ENCODE measurements at places on chromosomes 4 and X.

- DNase-seq, result no peak
These were observed 284.3 kb downstream of the ARHGAP10 start for GRCh38 chr4:148016063-148016637.

DNA sequence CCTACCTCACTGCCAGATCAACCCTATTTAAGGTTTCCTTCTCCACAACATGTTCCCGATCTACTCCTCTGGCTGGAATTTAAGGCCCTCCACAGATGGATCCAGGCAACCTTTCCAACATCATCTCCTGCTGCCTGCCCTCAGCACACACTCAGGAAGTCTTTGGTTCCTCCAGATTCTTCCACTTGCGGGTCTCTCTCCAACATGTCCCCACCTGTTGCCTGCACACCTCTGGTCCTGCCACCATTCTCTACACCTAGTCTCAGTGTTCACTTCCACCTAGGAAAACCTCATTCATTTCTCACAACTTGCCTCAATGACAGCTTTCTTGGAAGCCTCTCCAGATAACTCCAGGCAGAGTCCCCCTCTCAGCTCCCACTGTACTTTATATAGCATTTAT, 80.1 kb downstream of the RTL5 start:
- no peak for DNase-seq

- DNase-seq, result no peak
These were observed 70.0 kb upstream of the FAM241A start for GRCh38 chr4:112075129-112075753.

DNA sequence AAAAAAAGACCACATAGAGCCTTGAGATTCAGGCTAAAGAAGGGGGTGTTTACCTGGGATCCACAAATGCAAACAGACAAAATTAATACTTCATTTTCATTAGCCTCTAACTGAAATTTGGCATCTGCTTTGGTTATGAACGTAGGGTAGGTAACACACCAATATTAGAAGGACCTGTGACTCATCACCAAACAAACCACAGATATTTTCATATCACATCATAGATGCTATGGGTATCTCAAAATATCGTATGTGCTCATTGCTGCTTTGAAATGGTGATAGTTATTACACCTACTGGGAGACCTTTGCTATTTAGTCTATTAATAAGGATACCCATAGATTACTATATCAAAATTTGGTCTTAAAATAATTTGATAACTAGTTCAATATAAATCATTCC, 180.6 kb upstream of the MAP3K15 start:
- no peak for DNase-seq

DNA sequence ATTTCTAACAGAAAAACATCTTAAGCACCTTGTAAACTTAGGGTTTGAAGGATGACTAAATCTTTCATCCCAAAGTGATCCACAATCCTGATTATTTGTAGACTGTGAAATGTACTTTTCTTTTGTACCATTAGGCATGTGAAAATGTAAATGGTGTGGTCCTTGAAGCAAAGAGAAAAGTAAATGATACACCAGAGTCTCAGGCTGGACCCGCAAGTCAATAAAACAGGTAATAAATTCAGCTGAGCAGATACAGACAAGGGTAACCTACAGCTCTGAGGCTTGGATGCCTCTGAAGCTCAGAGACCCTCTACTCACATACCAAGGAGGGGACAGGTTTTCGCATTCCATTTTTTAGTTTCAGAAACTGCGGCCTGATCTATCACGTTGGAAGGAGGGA, 2.8 kb upstream of the LAP3 start:
- DNase-seq, result no peak

Measured in amygdala (tissue), 56 donors.